Smooth muscle cell of trachea (primary cell): ENCODE measurements at places on chromosomes 1 and 21. TPM values are rescaled to one million over a fixed set of nuclear protein-coding genes. Genes with fewer than 3 reads are reported as not detected.

The MRPS21 gene
- 30.4 and 57.2 TPM in 2 replicates for total RNA-seq

The TAF1A gene
- 13.8 and 13.9 TPM in 2 replicates for total RNA-seq

The TRAPPC10 gene
- 18.3 and 20.3 TPM in 2 replicates for total RNA-seq

The FAM151A gene
- not detected in 2 replicates for total RNA-seq

The PEAR1 gene
- 5.6 and 7.4 TPM in 2 replicates for total RNA-seq

The S100A2 gene
- 3.3 and 6.0 TPM in 2 replicates for total RNA-seq

The HSF2BP gene
- total RNA-seq: 1.2 and 1.6 TPM in 2 replicates

The INSRR gene
- under 0.01 TPM in 1 of 2 replicates, not detected in the other for total RNA-seq

The TMEM269 gene
- 0.15 and 0.17 TPM in 2 replicates for total RNA-seq

The AIM2 gene
- total RNA-seq: 0.58 TPM in 1 of 2 replicates, not detected in the other

The SIK1 gene
- 0.33 TPM in 1 of 2 replicates, not detected in the other for total RNA-seq

The PRRX1 gene
- total RNA-seq: 194 and 270 TPM in 2 replicates

The TEX35 gene
- total RNA-seq: under 0.01 TPM in 1 of 2 replicates, not detected in the other

The TRAPPC3 gene
- total RNA-seq: 85.0 and 113 TPM in 2 replicates

The LYPD8 gene
- not detected in 2 replicates for total RNA-seq

The RGS7 gene
- 1.9 and 2.5 TPM in 2 replicates for total RNA-seq

The ZFP69 gene
- 3.6 and 3.9 TPM in 2 replicates for total RNA-seq

The C8B gene
- not detected in 2 replicates for total RNA-seq

The VSIG8 gene
- 0.15 and 0.17 TPM in 2 replicates for total RNA-seq

The HSPA6 gene
- total RNA-seq: 4.7 and 6.5 TPM in 2 replicates

The MCOLN3 gene
- 5.8 and 6.1 TPM in 2 replicates for total RNA-seq

The CCDC27 gene
- total RNA-seq: not detected in 2 replicates

The FCGR2B gene
- total RNA-seq: 0.15 TPM in 1 of 2 replicates, not detected in the other

The AVPR1B gene
- total RNA-seq: not detected in 2 replicates
